ENCODE measurements at places on chromosomes 6 and 20.

DNA sequence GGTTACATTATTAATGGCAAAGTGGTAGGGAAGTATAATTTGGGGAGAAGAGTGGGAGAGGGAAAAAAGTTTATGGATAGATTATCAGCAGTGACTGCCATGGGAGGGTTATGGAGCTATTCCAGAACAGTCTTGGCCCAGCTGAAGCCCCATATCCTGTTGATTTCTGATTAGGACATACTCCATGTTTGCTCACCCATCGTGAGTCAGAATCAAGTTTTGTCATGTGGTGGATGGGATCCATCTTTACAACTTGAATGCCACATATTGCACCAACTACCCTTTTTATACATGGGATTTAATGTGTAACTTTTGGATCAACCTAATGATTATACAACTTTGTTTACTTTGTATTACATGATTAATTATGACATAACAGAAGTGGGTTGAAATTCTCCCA lies 217.0 kb downstream of the HAO1 start:
- DNase-seq: no peak

- DNase-seq: peak; percentile 15
Observed at GRCh38 chr20:50624351-50625016, 66.9 kb downstream of the RIPOR3 start.

GRCh38 chr6:2855061-2855519 lies 13.4 kb upstream of the SERPINB1 start:
- no peak for DNase-seq

DNA sequence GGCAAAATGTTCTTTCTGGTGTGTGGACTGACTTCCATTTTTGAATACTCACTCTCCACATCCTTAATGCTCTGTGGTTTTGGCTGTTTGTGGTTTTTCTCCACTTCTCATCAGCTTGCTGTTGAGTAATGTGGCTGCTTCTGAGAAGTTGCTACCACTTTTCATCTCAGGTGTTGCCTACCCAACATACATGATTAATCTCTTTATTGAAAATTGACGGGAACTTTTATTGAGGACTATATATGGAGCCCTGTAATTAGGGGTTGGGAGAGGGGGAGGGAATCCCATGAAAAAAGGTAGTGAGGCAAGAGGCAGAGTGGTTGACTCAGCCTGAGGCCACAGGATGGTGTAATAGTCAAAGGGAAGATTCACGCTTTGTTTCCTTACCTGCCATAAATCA lies 17.6 kb downstream of the IL22RA2 start:
- DNase-seq: no peak

DNA sequence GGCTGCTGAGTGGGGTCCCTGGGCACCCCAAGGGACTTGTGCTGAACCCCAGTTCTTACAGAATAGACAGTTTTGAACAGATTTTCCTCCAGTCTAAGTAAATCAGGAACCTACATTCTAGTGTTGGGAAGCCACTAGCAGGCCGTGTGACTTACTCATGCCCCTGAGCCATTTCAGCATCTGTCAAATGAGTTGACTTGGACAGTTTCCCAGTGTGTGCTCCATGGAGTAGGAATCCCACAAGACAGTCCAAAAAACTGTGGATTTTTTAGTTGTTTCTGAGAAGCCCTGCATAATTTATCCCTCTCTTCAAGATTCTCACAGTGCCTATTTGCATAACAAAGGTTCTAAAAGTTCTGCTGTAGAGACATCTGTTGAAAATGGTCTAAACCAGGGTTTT lies 2.1 kb downstream of the GABRR2 start:
- no peak for DNase-seq

DNA sequence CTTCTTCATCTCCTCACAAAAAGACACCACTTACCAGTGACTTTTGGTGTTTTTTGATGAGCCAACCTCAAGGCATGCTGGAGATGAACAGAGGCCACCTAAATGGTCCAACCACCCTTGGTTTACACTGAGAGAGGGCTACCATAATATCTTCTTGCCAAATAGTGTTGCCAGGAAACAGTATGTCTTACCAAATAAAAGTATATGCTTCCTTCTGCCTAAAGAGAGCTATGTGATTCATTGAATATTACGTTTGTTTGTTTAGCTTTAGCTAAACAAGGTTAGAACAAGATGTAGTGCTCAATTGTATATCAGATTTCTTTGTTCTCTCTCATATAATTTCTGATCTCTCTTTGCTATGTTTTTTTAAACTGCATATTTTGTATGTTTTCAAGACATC lies 40.6 kb upstream of the BMP6 start:
- no peak for DNase-seq

GRCh38 chr6:109222848-109223247 lies 127.5 kb downstream of the CEP57L1 start:
- no peak for DNase-seq

DNA sequence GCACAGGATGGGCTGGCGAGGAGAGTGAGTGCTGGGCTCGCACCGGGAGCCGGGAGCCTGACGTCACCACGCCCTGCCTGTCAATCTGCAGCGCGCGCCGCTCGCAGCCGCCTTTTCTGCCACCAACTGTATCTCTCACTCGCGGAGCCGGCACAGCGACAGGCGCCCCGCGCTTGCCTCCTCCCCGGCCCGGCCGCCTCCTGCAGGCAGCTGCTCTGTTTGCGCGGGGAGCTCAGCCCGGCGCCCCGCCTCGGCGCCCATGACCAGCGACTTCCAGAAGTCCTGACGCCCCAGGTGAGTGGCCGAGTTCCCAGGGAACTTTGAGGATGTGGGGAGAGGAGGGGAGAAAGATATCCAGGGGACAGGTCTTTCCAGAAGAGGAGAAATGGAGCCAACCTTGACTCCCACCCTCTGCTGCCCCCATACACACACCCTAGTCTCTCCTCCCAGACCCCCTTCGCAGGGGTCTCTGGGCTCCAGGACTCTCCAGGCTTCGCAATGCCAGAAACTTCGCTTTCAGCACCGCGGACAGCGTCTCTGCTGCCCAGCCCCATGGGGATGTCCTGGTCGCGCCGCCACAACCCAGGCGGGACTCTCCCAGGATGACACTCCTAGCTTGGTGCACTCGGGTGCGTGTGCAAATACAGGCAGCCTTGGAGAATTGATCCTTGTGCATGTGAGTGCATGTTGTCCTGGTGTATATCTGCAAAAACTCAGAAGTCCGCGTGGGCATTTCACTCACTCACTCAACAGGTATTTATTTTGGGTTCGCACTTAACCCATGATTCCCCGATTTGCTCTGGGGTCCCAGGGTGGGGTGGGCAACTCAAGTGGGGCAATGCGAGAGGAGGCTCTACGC lies at the start of gene GPR6:
TSS of gene GPR6 (plus strand) at position 138 of the 859 bp plus-strand sequence. CDS start 802 bp downstream, outside the sequence.
- no peak for DNase-seq

DNA sequence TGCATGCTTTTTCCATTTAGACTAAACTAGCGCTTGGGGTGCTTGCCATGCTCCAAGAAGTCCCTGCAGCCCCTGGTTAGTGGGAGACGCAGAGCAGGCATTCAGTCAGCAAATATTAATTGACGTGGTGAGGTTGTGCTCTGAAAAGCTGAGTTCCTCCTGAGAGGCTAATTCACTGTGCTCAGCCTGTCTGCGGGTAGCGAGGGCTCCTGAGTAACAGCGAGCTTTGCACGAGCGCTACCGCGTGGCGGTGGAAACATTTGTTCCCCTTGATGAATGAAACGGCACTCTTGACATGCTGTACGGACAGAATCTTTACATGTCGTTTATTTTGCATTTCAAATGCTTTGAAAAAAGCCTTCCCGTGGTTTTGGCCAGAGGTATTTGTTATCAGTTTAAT lies 170.6 kb upstream of the AGPAT4 start:
- no peak for DNase-seq

GRCh38 chr6:142271476-142271875 lies 30.3 kb upstream of the ADGRG6 start:
- DNase-seq: no peak

GRCh38 chr6:73803562-73804241 lies 107.7 kb downstream of the CD109 start:
- DNase-seq: no peak

DNA sequence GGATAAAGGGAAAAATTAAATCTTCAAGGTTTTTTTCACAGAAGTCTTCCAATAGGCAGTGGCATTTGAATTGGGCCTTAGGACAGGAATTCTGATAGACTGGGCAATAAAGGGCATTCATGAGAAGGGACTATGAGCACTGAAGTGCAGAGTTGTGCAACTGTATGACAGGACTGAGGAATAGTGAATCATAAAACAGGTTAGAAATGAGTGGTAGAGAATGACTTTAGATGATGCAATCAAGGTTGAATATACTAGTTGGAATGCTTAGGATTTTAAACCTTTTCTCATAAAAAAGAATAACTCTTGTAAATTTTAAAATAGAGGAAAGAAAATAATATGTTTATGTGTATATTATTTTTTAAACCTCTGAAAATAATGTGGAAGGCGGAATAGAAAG lies 944.7 kb downstream of the PHF3 start:
- no peak for DNase-seq

DNA sequence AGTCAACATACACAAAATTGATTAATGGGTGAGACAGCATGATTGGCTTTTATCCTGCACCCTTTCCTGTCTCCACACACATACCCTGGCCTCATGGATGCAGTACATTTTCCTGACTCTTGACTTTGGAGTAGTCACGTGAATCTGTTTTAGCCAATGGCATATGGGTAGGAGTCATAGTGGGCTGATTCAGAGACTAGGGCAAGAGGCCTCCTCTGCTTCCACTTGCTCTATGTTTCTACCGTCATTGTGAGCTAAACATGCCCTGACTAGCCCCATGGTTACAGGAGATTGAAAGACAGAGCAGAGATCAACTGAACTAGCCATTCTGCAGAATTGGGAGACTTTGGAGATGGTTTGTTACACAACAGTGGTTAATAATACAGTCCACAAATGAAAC lies 850.0 kb downstream of the DHX35 start:
- DNase-seq: no peak

DNA sequence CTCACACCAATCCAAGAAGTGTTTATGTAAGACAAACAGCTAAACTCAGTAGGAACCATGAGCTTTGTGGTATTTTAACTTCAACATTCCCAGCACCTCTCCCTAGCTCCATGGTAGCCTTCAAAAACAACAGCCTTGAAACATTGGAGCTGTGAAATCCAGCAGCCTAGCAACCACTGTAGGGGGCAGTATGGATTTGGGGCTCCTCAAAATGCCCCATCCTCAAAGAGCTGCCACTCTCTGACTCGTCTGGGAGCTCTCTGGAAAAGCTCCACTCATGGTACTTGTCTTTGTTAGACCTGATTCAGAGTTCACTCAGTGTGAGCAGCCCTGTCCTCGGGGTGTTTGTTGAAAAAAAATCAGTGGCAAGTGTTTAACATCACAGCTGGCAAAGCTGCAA lies 82.9 kb downstream of the KIF6 start:
- no peak for DNase-seq

GRCh38 chr20:35561268-35561667 lies 19.4 kb downstream of the ERGIC3 start:
- no peak for DNase-seq

DNA sequence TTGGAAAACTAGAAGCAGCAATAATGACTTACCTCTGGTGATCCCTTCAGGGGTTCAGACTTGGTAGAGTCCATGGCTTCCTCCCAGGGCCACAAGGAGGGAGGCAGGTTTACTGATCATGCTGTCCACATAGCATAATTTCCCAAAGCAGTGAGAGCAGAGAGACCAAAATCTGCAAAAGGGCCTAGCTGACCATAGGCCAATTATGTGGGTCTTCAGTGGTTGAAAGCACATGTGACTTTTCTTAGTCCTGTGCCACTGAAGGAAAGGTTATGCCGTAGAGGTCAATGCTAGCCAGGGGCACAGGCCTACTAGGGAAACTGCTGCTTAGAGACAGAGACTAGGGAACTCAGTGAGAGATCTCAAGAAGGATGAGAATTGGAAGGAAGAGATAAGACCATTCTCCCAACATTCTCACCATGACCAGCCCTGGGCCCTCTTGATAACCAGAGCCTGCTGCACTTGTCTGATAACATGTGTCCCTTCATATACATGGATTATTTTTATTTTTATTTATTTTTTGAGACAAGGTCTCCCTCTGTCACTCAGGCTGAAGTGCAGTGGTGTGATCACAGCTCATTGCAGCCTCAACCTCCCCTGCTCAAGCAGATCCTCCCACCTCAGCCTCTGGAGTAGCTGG lies 2.0 kb upstream of the GTPBP2 start:
- DNase-seq: no peak

GRCh38 chr6:127210725-127211124 lies 55.9 kb upstream of the RNF146 start:
- DNase-seq: no peak

GRCh38 chr6:73929405-73929804 lies 233.4 kb downstream of the CD109 start:
- DNase-seq: no peak

- DNase-seq: no peak
Observed at GRCh38 chr20:18041462-18041861, 16.3 kb downstream of the OVOL2 start.

Data from cerebellar nuclear complex (tissue), 1 donor.